Fibroblast of lung (primary cell): ENCODE measurements at places on chromosomes 4 and X. TPM values are rescaled to one million over a fixed set of nuclear protein-coding genes. Genes with fewer than 3 reads are reported as not detected.
A peak's percentile ranks its signal among the peaks of the same experiment; 100 is the strongest.

GRCh38 chrX:132277953-132278614 is 58.8 kb upstream of the RAP2C start:
- no peaks in the 10 kb centered on the region for H3K4me1 ChIP-seq
- no peak overlapping the region for H3K27ac ChIP-seq
- no peak for DNase-seq
- H3K27me3 ChIP-seq, result no peaks in the 10 kb centered on the region
- H3K4me3 ChIP-seq, result no peak overlapping the region

DNA sequence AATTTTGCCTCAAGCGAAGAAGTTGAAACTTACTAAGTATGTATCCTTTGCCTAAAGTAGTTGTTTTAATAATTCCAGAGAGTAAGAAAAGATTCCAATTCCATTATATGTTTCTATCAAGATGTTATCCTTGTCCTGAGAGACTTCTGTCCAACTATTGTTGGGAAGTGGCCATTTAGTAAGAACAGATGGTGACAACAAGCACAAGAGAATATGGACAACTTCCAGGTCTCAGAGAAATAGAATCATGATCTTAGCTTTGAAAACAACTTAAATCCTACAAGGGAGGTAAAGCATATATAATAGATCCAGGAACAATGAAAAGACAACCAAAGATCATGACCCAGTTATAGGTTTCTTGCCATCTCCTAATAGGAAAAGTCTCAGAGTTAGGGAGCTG is 486.6 kb upstream of the PCDH10 start:
- H3K4me3 ChIP-seq, result no peak overlapping the region
- H3K27me3 ChIP-seq, result no peaks in the 10 kb centered on the region
- no peaks in the 10 kb centered on the region for H3K36me3 ChIP-seq
- no peak overlapping the region for H3K27ac ChIP-seq

Gene MCF2
- total RNA-seq, result under 0.01 TPM in 2 replicates

DNA sequence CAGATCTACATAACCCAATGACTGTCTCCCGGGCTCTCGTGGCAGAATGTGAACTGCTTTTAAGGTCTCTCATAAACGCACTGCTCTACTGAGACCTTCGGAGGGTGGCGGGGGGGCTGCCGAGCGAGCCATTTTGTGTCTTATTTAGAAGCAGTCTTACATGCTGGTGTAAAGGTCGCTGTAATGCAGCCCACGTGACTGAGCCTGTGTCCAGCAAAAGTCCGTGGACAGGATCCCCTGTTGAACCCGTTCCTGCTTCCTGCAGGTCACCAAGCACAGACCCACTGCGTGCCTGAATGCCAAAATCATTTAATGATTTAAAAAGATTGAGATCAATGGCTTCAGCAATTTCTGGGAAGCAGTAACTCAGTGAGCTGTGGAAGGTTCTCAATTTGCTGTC is 415.9 kb downstream of the BCOR start:
- no peak overlapping the region for H3K27ac ChIP-seq
- no peaks in the 10 kb centered on the region for H3K36me3 ChIP-seq
- no peak for DNase-seq
- no peak overlapping the region for H3K4me3 ChIP-seq
- H3K27me3 ChIP-seq, result no peaks in the 10 kb centered on the region
- no peaks in the 10 kb centered on the region for H3K4me1 ChIP-seq

GRCh38 chrX:147876849-147877646 is 34.7 kb upstream of the FMR1 start:
- H3K4me3 ChIP-seq, result no peak overlapping the region
- H3K27me3 ChIP-seq, result no peaks in the 10 kb centered on the region
- H3K4me1 ChIP-seq, result no peaks in the 10 kb centered on the region
- DNase-seq, result no peak

Gene NLGN4X
- total RNA-seq, result under 0.01 TPM in 1 of 2 replicates, not detected in the other

- no peaks in the 10 kb centered on the region for H3K27me3 ChIP-seq
- peak; percentile 44 for DNase-seq
- no peaks in the 10 kb centered on the region for H3K4me1 ChIP-seq
- no peak overlapping the region for H3K4me3 ChIP-seq
- no peaks in the 10 kb centered on the region for H3K36me3 ChIP-seq
These were observed 42.9 kb downstream of the NDST3 start for GRCh38 chr4:118076958-118077766.

Gene CTAG1B
- total RNA-seq, result not detected in 2 replicates

Gene PRKG2
- total RNA-seq, result 17.5 and 26.5 TPM in 2 replicates

DNA sequence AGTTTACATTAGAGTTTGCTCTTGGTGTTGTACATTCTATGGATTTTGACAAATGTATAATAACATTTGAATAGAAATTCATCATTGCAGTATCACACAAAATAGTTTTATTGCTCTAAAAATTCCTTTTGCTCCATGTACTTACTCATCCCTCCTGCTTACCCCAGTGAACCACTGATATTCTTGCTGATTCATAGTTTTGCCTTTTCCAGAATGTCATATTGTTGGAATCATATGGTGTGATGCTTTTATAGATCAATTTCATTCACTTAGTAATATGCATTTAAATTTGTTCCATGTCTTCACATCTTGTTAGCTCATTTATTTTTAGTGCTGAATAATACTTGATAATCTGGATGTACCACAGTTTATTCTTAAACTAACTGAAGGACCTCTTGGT is 1593.2 kb downstream of the C4orf33 start:
- no peaks in the 10 kb centered on the region for H3K4me1 ChIP-seq
- H3K27ac ChIP-seq, result no peak overlapping the region
- H3K27me3 ChIP-seq, result no peaks in the 10 kb centered on the region
- DNase-seq, result peak; percentile 14

Gene SFRP2
- total RNA-seq, result under 0.01 and 1.8 TPM in 2 replicates

Gene OCIAD2
- 20.5 and 34.0 TPM in 2 replicates for total RNA-seq

Gene NRK
- 0.50 and 0.77 TPM in 2 replicates for total RNA-seq

DNA sequence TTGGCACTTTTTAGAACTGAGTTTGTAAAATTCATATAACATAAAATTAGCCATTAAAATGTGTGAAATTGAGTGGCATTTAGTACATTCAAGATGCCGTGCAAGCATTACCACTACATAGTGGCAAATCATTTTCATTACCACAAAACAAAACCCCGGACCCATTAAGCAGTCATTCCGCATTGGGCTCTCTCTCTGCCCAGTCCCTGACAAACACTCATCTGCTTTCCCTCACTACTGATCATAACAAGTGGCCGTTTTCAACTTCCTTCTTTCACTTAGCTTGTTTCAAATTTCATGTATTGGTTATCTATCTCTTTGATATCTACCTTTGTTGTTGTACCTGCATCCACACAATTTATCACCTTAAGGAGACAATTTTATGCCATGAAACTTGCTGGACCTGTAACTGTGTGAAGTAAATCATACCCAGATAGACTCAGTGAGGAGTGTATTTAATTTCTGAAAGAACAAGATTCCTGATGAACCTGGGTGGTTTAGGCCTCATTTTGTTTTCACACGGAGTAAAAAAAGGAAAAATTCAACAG is 202.1 kb downstream of the OR13H1 start:
- H3K36me3 ChIP-seq, result no peaks in the 10 kb centered on the region
- H3K4me3 ChIP-seq, result no peak overlapping the region
- H3K4me1 ChIP-seq, result no peaks in the 10 kb centered on the region
- H3K27me3 ChIP-seq, result no peaks in the 10 kb centered on the region

- no peaks in the 10 kb centered on the region for H3K36me3 ChIP-seq
- H3K27ac ChIP-seq, result no peak overlapping the region
- no peak overlapping the region for H3K4me3 ChIP-seq
- DNase-seq, result peak; percentile 47
These were observed 45.1 kb downstream of the KDR start for GRCh38 chr4:55080174-55080865.

GRCh38 chr4:101600287-101600686 is 190.2 kb upstream of the BANK1 start:
- H3K4me3 ChIP-seq, result no peak overlapping the region
- H3K27me3 ChIP-seq, result no peaks in the 10 kb centered on the region
- no peaks in the 10 kb centered on the region for H3K4me1 ChIP-seq
- H3K27ac ChIP-seq, result no peak overlapping the region
- no peaks in the 10 kb centered on the region for H3K36me3 ChIP-seq

GRCh38 chrX:150080497-150080896 is 142.2 kb upstream of the EOLA2 start:
- peaks cover 17% of the 10 kb centered on the region for H3K4me1 ChIP-seq
- no peak for DNase-seq
- no peak overlapping the region for H3K4me3 ChIP-seq
- no peaks in the 10 kb centered on the region for H3K27me3 ChIP-seq
- no peaks in the 10 kb centered on the region for H3K36me3 ChIP-seq

Gene TMEM156
- 0.17 and 0.26 TPM in 2 replicates for total RNA-seq

Gene NDNF
- 6.4 and 10.0 TPM in 2 replicates for total RNA-seq

- no peak overlapping the region for H3K4me3 ChIP-seq
- H3K27ac ChIP-seq, result no peak overlapping the region
- no peaks in the 10 kb centered on the region for H3K4me1 ChIP-seq
- H3K27me3 ChIP-seq, result no peaks in the 10 kb centered on the region
These were observed 111.4 kb upstream of the LIMCH1 start for GRCh38 chr4:41426539-41426938.

DNA sequence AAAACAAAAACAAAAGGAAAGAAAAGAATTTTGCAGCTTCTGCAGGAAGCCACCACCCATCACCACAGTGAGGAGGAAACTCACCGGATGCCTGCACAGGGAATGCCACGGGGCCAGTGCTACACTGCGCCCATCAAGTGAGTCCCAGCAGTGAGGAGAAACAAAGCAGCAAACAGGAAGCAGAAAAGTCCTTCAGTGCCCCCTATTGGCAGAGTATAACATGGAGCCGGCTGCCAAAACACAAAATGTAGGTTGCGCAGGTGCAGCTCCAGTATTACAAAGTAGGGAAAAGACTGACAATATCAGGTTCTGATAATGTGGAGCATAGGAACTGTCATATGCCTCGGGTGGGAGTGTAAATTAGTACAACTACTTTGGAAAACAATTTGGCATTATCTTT is 23.3 kb upstream of the SCML2 start:
- peak; percentile 36 for DNase-seq
- no peak overlapping the region for H3K4me3 ChIP-seq
- no peaks in the 10 kb centered on the region for H3K4me1 ChIP-seq

GRCh38 chrX:475926-476723 is 89.4 kb upstream of the PPP2R3B start:
- H3K36me3 ChIP-seq, result no peaks in the 10 kb centered on the region
- DNase-seq, result no peak
- no peak overlapping the region for H3K27ac ChIP-seq
- H3K27me3 ChIP-seq, result no peaks in the 10 kb centered on the region
- no peaks in the 10 kb centered on the region for H3K4me1 ChIP-seq

Gene TMPRSS11D
- total RNA-seq, result not detected in 2 replicates

Gene TSPAN7
- total RNA-seq, result not detected in 2 replicates

DNA sequence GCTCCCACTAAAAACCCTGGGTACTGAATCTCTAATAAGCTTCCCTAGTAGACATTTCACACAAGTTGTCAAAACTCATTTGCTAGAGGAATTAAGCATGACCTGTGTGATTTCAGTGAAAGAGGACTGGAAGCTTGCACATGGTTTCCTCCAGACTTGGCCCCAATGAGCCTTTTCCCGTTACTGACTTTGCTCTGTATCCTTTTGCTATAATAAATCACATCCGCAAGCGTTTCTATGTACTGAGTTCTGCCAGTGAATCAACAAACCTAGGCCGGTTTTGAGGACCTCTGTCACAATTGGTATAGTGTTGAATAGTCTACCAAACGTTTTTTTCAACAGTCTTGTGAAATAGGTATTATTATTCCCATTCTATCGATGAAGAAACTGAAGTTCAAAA is 8.2 kb downstream of the ATP11C start:
- no peaks in the 10 kb centered on the region for H3K4me1 ChIP-seq
- H3K36me3 ChIP-seq, result no peaks in the 10 kb centered on the region
- peak; percentile 22 for DNase-seq
- H3K27ac ChIP-seq, result no peak overlapping the region

Gene TEX13D
- total RNA-seq, result not detected in 2 replicates

DNA sequence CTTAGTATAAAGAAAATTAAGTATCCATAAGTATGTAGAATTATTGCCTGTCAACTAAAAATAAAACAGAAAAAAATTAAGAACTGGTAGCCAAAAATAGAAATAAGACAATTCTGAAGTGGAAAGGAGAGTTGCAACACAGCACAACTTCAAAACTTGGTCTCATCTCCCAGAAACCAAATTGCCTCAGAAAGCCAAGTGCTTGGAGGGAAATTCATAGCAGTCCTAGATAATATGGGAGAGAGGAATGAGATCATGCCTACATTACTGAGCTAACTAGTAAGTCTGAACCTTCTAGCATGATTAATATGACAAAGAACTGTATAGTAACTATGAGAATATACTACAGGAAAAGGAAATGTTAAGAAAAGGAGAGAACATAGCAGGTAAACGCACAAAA is 256.5 kb downstream of the LDB2 start:
- H3K36me3 ChIP-seq, result no peaks in the 10 kb centered on the region
- no peak overlapping the region for H3K4me3 ChIP-seq
- no peaks in the 10 kb centered on the region for H3K27me3 ChIP-seq
- no peak overlapping the region for H3K27ac ChIP-seq

GRCh38 chr4:40729555-40729954 is 20.2 kb upstream of the NSUN7 start:
- no peaks in the 10 kb centered on the region for H3K36me3 ChIP-seq
- DNase-seq, result no peak
- no peak overlapping the region for H3K27ac ChIP-seq
- no peak overlapping the region for H3K4me3 ChIP-seq
- H3K4me1 ChIP-seq, result no peaks in the 10 kb centered on the region

GRCh38 chr4:72525938-72526337 is 43.1 kb downstream of the ADAMTS3 start:
- no peaks in the 10 kb centered on the region for H3K36me3 ChIP-seq
- DNase-seq, result peak; percentile 88
- no peak overlapping the region for H3K27ac ChIP-seq
- no peaks in the 10 kb centered on the region for H3K27me3 ChIP-seq
- H3K4me1 ChIP-seq, result no peaks in the 10 kb centered on the region

Gene SPOCK3
- total RNA-seq, result under 0.01 TPM in 1 of 2 replicates, not detected in the other

Gene RNF212
- 0.66 and 2.6 TPM in 2 replicates for total RNA-seq

DNA sequence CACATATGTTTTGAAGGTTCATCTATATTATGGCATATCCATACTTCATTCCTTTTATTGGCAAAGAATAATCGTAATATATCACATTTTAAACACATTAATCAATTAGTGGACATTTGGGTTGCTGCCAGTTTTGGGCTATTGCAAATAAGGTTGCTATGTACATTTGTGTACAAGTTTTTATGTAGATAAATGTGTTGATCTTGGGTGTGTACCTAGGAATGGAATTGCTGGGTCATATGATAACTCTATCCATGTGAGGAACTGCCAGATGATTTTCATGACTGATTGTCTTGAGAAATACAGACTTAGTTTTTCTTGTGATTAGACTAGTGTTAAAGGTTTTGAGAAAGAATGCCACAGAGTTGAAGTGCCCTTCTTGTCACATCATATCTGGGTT is 99.2 kb upstream of the RAB40AL start:
- H3K27ac ChIP-seq, result no peak overlapping the region
- H3K36me3 ChIP-seq, result no peaks in the 10 kb centered on the region
- no peaks in the 10 kb centered on the region for H3K27me3 ChIP-seq

- H3K27ac ChIP-seq, result no peak overlapping the region
- no peaks in the 10 kb centered on the region for H3K4me1 ChIP-seq
These were observed 32.1 kb upstream of the MTNR1A start for GRCh38 chr4:186587416-186588018.

DNA sequence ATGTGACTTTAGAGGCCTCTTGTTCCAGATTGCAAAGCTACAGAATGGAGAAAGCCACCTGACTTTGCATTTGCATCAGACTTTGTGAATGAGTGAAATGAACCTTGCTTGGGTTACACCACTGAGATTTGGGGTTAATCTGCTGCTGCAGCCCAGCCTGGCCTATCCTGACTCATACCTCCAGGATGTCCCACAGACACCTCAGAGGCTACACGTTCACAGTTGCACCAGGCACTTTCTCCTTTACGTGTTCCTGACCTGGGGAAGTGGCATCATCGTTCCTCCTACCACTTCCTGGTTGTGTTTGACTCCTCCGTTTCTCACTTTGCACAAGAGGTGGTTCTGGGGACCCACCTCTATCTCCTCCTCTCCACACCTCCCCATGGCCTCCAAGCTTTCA is 9.2 kb upstream of the SORCS2 start:
- no peak overlapping the region for H3K4me3 ChIP-seq
- DNase-seq, result no peak
- no peak overlapping the region for H3K27ac ChIP-seq
- H3K27me3 ChIP-seq, result peaks cover 2% of the 10 kb centered on the region
- no peaks in the 10 kb centered on the region for H3K36me3 ChIP-seq
